Stimulated activated CD8-positive, alpha-beta memory T cell treated with anti-CD3 and anti-CD28 coated beads, Interleukin-12 subunit alpha, Interleukin-12 subunit beta, amount 100 ng/mL, for 4 hours (primary cell): ENCODE measurements at places on chromosomes 5 and 9.

- DNase-seq: no peak
These were observed 421.3 kb downstream of the BNC2 start for GRCh38 chr9:16449076-16449730.

DNA sequence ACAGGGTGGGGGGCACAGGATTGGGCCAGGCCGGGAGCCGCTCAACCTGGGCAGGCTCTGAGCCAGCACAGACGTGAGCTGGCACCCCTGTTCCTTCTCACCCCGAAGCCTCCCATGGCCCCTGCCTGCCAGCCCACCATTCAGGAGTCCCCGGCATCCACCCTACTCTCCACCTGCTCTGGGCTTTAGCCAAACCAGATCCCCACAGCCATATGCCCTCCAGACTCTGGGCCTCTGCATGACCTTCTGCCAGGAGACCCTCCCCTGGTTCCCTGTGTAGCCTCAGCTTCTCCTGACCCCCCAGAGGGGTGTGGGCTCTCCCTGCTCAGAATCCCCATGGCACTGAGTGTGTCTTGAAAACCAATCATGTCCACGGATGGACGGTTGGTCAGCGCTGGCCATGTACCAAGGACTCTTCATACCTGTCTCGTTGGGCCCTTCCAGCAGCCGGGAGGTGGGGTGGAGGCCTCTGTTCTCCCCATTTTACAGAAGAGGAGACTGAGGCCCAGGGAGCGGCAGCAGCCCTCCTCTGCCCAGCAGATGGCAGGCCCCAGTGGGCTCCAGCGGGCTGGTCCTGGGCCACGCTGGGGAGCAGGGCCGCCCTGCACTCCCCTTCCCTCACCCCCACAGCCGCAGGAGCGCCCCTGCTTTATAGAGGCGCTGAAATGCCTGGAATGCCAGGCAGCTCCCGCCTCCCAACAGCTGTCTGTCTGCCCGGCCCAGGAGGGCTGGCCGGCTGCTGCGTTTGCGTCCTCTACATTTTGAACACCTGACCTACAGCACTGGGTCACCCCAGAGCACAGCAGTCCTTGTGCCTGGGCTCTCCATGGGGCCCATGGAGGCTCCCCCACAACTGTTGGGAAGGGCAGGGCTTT, 3.5 kb upstream of the MYMK start:
- no peak for DNase-seq

- DNase-seq: no peak
These were observed 276.5 kb upstream of the SMARCA2 start for GRCh38 chr9:1738511-1739100.

DNA sequence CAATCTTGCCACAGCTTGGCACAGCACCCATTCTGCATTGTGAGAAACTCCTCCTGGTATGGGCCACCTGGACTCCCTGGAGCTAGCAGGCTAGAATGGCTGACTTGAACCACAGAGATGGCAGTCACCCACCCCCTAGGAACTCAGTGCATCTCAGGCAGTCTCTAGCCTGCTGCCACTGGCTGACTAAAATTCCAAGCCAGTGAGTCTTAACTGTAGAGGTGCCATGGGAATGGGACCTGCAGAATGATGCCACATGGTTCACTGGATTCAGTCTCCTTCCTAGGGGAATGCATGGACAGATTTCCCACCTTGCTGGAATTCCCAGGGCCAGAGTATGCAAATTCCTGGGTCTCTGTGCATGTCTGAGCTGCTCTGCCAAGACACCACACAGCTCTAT, 382.9 kb downstream of the MAN2A1 start:
- DNase-seq: no peak

DNA sequence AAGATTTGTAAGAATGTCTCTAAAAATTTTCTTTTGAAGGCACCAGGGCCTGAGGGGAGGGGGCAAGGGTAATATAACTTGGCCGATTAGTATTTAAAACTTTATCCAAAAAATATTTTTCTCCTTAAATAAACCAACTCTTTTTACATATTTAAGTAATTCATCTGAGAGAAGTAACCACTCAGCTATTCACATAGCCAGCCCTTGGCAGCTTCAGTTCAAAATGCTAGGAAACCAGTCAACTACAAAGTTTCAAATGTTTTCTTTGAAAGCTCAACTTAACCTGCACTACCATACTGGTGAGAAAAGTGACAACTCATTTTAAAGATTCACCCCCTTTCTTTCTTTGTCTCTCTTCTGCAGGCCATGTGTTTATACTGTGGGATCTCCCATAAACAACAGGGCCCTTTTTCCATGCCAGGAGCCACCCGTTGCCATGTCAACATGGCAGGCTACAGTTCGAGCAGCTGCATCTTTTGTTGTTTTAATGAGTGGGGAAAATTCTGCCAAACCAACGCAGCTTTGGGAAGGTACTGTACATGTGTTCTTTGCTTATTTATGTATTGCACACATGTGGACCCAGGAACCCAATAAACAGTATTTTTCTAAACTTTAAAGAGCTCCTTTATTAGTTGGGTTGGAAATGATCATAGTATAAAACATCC, 46.3 kb downstream of the AOPEP start:
- DNase-seq: no peak

- DNase-seq: no peak
These were observed 123.2 kb downstream of the DCP2 start for GRCh38 chr5:113099822-113100221.

- DNase-seq: no peak
These were observed 4.6 kb downstream of the SIT1 start for GRCh38 chr9:35646153-35646532.

DNA sequence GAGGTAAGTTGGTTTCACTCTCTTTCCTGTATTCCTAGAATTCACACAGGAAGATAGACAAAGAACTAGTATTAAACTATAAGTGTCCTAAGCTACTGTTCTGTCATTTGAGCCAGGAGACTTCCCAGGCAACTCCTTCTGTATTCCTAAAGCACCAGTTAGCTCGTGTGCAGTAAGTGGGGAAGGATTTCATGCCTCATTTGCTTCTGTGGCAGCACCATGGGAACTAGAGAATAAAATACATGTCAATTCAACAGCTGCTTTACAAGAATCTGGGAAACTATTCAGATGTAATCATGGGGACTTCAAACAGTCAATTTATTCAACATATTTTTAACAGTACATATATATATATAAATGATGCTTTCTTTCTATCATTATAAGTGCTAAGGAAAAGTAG, 762.3 kb downstream of the PRELID2 start:
- DNase-seq: no peak

DNA sequence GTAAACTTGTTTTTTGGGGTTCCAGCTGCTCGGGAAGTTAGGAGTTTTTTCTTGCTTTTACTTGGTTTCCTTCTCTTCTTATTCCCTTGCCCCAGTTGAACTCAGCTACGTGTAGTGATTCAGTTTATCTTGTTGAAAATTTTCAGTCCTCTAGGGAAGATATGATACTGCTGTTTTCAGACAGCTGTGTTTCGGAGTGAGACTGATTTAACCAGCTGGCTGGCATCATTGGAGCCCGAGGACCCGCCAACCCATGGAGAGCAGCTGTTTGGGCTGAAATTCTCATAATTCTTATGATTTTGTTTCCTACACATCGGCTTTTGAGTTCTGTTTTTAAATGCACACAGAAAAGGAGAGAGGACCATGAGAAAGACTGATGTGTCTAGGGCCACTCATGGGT, 271.5 kb downstream of the NR3C1 start:
- no peak for DNase-seq

GRCh38 chr9:94800424-94801117, 74.1 kb downstream of the AOPEP start:
- DNase-seq: no peak

DNA sequence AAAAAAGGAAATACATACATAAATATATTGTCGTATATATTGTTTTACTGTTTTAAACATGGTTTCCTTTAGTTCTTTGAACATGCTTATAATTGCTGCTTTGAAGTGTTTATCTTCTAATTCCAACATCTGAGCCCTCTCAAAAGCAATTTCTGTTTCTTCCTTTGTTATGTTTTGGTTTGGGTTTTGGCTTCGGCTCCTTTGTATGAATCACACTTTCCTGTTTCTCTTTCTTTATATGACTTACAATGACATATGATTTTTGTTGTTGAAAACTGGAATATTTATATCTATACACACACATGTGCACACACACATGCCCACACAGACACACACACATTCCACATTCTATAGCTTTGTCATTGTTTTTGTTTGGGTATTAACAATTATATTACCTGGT, 1206.7 kb downstream of the CDH12 start:
- DNase-seq: no peak

DNA sequence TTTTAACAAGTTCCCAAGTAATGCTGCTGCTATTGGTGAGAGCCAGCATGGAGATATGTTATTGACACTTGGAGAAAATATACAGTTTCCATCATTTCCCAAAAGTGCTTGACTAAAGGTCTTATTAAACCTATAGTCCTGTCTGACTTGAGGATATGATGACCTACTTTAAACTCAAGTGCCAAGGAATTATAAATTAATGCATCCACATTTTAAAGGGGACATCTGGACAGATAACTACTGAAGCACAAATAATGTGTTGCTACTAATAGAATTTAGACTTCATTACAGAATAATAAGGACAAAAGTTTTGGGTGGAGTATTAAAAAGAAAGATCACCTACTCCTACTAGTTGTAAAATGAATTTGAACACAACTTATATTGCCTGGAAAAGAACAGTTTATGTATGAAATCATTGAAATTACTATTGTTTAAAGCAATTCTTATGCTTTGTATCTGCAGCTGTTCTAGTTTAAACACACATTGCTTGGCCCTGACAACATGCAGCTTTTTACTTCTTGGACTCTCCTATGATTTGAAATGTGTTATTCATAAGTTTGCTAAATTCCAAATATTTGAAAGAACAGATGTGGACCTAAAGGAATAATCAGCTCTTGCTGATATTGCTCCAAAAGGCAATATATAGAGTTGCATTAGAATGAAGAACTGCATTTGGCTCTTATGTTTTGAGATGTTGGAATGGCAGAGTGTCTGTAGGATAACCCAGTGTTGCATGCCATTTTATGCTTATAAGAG, 73.4 kb downstream of the SGCD start:
- no peak for DNase-seq

- DNase-seq: no peak
These were observed 34.5 kb downstream of the NIPSNAP3B start for GRCh38 chr9:104798209-104798995.

DNA sequence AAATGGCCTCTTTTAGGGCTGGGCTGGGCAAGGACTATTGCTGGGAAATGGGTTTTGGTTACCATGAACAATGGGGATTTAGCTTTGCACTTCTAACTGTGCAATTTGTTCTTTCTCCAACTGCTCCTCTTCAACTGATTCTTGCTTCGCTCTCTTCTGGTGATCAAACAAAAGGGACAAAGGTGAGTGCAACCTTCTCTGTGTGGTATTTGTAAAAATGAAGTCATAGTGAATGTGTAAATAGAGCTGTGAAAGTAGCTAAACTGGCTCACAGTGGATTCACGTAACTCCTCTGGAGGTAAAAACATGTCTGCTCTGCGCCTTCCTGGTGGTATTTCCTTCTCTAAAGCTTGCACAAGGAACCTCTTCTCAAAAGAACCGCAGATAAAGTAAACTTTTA, 20.9 kb upstream of the SPINK14 start:
- DNase-seq: no peak

GRCh38 chr9:127905788-127906191, 6.4 kb upstream of the ST6GALNAC6 start:
- no peak for DNase-seq

- DNase-seq: no peak
These were observed 28.3 kb downstream of the PTPN3 start for GRCh38 chr9:109469646-109470358.
